ENCODE measurements at places on chromosomes 4 and X. TPM values are rescaled to one million over a fixed set of nuclear protein-coding genes. Genes with fewer than 3 reads are reported as not detected.

Gene GAGE1
- not detected for polyA plus RNA-seq

Gene FAM184B
- polyA plus RNA-seq: not detected

Gene ETDA
- not detected for polyA plus RNA-seq

Gene GNL3L
- polyA plus RNA-seq: 29.3 TPM

Gene F8A3
- polyA plus RNA-seq: not detected

Gene CDX4
- polyA plus RNA-seq: not detected

Gene REELD1
- polyA plus RNA-seq: not detected

Gene THAP9
- 2.4 TPM for polyA plus RNA-seq

Gene ZAR1
- not detected for polyA plus RNA-seq

Gene IL15
- 5.6 TPM for polyA plus RNA-seq

Gene MAGEA2B
- polyA plus RNA-seq: not detected

Gene RHOXF2
- not detected for polyA plus RNA-seq

Gene CENPVL2
- not detected for polyA plus RNA-seq

Gene TMEM150C
- 0.21 TPM for polyA plus RNA-seq

Gene MND1
- 7.8 TPM for polyA plus RNA-seq

DNA sequence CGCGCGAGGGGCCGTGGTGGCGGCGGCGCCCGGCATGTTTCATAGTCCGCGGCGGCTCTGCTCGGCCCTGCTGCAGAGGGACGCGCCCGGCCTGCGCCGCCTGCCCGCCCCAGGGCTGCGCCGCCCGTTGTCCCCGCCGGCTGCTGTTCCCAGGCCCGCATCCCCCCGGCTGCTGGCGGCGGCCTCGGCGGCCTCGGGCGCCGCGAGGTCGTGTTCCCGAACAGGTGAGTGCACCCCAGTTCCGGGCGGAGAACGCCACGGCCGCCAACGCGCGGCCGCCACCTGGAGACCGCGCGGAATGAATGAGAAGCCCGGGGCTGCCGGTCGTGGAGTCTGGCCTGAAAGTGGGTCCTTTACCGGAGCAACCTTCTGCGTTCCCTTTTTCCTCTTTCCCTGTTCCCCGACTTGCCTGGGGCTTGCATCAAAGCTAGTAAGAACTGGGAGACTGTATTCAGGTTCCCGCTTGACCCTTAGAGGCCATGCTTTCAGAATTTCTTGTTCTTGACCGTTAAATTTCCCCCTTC lies 429 bp downstream of the NOCT start:
- DNase-seq: peak; percentile 23

- DNase-seq: peak; percentile 54
Measured at GRCh38 chrX:20454117-20454516, 187.4 kb upstream of the RPS6KA3 start.

DNA sequence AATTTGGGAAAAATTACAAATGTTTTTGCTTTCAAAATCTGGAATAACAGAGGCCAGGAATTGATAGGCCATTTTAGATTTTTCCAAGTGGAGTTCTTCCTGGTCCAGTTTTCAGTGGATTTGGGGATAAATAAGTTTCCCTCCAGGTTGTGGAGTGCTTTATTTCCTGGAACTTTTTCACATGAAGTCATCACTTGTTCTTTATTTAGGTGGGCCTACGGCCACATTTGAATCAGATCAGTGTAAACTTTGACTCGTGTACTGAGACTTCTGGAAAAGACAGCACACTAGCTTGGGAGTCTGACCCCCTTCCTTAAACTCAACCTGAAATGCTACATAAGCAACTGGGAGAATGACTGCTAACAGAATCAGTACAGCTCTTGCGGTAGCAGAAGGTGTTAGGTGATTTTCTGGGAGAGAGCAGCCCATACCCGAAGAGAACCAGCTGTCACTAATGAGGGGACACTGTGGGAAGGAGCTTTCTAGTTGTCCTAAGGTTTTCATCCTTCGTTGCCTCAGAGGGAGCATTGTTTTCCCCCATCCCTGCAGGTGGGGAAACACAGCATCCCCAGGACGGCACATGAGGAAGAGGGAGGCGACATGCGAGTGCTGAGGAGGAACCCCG lies 235.2 kb upstream of the FAT1 start:
- no peak for DNase-seq

DNA sequence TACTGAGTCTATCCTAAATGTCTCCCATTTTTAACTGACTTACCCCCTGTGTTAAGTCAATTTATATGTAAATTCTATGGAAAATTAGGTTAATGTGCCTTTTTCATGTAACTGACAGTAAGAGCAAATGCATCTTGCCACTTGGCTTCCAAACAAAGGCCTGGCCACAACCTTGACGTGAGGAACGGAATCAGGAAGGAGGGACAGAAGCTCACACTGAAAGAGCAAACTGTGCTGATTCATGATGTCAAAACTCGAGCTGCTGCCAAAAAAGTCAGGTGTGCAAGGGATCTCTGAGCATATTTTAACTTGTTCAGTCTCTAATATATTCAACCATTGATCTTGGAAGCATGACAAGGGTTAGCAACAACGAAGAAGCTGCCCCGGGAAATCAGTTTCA lies 35.8 kb downstream of the GPM6A start:
- DNase-seq: peak; percentile 47

GRCh38 chr4:182093935-182094334 lies 149.3 kb upstream of the TENM3 start:
- no peak for DNase-seq

DNA sequence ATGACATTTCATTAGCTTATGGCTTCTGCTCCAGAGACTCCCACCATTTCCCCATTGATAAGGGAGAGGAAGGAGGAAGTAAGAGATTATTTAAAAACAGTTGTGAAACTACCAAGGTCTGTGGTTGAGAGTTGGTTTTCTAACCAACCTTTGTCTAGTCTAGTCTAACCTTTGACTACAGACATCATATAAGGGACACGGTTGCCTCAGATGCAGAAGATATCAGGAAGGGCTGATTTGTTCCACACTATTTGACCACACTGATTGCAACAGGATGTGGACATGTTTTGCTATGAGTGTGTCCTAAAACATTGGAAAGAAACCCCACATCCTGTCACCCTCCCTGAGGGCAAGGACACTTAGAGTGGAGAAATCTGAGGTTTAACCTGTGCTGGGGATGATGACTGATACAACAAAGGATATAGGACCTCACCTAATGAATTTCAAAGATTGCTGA lies 53.0 kb downstream of the COQ2 start:
- DNase-seq: no peak

DNA sequence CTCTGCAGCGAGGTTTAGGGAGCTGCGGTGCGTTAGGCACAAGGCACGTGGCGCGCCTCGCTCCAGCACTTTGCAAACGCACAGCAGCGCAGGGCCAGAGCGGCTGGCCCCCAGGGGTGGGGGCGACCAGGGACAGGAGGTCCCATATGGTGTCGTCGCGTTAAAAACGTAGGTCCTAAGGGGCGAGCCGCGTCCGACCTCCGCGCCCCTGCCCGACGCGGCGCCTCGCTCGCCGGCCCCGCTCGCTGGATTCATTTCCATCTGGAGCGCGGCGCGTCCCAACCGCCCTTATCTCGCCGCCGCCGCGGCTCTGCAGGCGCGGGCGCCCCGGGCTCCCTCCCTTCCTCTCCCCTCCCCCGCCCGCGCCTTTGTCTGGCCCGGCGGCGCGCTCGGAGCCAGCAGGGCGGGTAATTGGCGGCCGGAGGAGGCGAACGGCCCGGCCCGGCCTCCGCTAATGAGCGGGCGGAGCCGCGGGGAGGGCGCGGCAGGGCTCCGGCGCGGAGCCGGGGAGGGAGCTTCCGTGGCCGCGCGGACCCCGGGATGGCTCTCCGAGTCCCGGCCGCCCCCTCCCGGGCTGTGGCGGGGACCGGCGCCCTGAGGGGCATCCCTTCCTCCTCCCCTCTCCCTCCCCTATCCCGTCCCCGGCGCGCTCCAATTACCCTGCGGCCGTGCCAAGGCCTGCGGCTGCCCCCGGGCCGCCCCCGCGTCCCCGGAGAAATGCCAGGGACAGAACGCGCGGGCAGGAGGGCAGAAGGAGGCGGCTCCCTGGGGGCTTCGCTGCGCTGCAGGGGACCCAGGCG lies 409.0 kb downstream of the BCOR start:
- DNase-seq: peak; percentile 51

DNA sequence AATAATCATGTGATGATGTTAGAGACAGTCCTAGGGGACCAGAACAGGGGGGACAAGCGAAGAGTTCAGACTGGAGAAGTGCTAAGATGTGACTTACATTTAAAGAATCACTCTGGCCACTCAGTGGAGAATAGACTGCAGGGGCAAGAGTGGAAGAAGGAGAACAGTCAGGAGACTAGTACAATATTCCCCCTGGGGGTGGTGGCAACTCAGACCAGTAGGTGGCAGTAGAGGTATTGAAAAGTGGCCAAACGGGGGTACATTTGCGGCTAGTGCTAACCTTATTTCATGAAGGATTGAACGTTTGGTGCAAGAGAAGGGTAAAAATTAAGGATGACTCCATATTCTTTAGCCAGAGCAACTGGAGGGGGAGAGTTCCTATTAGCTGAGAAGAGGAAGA lies 2.7 kb upstream of the BMX start:
- DNase-seq: peak; percentile 31

- DNase-seq: no peak
Measured at GRCh38 chr4:154612472-154613414, at the start of gene FGG. FGG (minus strand) TSS chr4:154612656; CDS start chr4:154612609, 47 bp downstream.

GRCh38 chr4:84492290-84492689 lies 6.8 kb downstream of the NKX6-1 start:
- no peak for DNase-seq

- peak; percentile 53 for DNase-seq
Measured at GRCh38 chr4:179415037-179415846, 1973.0 kb upstream of the AGA start.

GRCh38 chr4:159267869-159268285 lies 165.0 kb downstream of the RAPGEF2 start:
- DNase-seq: peak; percentile 65

- DNase-seq: no peak
Measured at GRCh38 chrX:136662976-136663375, 15.0 kb downstream of the CD40LG start.

DNA sequence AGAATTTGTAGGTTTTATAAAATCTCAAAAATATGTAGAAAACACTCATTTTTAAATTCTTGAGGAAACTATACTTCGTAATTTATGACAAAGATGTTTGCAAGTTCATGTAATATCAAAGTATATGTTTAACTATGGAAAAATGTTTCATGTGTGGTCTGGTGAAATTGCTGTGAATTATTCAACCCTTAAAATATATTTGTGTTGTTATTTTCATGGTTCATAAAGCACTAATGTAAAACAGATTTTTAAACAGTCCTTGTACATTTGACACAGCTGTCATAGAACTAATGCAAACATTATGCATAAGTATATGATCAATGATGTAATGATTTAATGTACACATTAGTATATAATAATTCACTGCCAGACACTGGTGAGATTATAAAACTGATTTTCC lies 83.1 kb upstream of the ARSJ start:
- DNase-seq: no peak

DNA sequence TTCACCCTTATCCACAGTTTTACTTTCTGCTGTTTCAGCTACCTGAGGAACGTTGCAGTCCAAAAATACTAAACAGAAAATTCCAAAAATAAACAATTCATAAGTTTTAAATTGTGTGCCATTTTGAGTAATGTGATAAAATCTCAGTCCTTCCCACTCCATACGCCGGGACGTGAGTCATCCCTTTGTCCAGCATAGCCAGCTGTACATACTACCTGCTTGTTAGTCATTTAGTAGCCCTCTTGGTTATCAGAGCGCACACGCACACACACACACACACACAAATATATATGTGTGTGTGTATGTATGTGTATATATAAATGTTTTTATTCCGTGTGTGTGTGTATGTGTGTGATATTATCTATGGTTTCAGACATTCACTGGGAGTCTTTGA lies 4.8 kb upstream of the CCSER1 start:
- DNase-seq: peak; percentile 77

DNA sequence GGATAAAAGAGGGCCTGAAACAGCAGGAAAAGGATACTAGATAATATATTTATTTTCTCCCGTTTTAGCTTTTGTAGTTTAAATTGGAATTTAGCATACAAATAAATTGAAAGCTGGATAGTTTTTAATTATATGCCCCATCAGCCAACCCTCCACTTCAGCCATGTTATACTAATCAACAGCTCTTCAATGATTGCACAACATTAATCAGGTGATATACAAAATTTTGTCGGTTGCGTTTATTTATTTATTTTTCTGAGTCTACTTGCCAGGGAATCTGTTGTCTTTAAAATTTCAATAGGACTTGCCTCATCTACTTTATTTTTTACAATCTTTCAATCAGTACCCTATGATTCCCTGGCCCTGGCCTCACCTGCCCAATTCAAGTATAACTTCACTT lies 12.1 kb downstream of the DGKK start:
- DNase-seq: no peak

- DNase-seq: peak; percentile 83
Measured at GRCh38 chr4:151184523-151185458, 85.4 kb downstream of the RPS3A start.

GRCh38 chr4:13067077-13067476 lies 417.1 kb downstream of the RAB28 start:
- no peak for DNase-seq

- DNase-seq: peak; percentile 45
Measured at GRCh38 chrX:10325611-10326010, 168.8 kb downstream of the CLCN4 start.

DNA sequence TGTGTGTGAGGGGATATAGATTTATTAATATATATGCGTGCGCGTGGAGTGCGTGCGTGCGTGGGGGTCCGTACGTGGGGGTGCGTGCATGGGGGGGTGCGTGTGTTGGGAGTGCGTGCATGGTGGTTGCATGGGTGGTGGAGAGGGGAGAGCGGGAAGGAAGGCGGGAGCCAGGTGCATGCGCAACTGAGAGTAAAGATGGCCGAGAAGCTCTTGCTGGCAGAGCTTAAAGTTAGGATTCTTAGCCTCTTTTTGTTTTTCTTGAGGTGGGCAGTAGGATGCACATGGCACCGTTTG lies 45.8 kb downstream of the TEX13B start:
- no peak for DNase-seq

- no peak for DNase-seq
Measured at GRCh38 chr4:25757452-25757851, 101.8 kb downstream of the SLC34A2 start.

GRCh38 chrX:152642931-152643564 lies 5.4 kb downstream of the GABRQ start:
- DNase-seq: no peak

DNA sequence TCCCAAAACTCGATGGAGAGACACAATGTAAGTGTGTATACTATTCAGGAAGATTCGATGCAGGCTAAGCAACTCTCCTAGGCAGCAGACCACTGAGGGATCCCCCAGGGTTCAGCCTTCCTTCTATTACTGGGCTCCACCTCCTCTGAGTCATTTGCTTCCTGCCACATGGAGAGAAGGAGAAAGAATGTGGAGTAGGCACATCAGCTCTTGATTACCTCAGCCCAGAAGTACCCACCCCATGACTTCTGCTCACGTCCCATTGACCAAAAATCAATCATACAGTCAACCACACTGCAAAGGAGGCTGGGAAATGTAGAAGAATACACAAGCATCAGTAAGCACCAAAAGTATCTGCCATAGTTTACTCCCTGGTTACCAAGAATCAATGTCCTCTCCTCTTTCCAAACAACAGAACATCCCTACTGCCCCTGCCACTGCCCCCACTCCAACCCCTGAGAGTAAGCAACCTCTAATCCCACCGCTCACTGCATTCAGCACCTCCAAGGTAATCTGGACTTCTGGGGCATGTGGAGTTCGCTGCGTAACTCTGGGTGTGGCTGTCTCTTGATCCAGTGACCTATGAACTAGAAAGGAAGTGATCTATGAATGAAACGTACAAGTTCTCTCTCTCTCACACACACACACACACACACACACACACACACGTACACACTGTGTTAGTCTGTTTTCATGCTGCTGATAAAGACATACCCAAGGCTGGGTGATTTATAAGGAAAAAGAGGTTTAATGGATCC lies 91.2 kb upstream of the C1QTNF7 start:
- DNase-seq: peak; percentile 73

- no peak for DNase-seq
Measured at GRCh38 chr4:55500072-55500471, 46.6 kb downstream of the CLOCK start.

Data from fibroblast of lung (primary cell).